ENCODE measurements at places on chromosomes 1 and 21.

GRCh38 chr1:67847466-67847865 is 14.2 kb upstream of the GNG12 start:
- DNase-seq: no peak

- no peak for DNase-seq
Observed at GRCh38 chr1:55010887-55011217, 12.1 kb downstream of the BSND start.

DNA sequence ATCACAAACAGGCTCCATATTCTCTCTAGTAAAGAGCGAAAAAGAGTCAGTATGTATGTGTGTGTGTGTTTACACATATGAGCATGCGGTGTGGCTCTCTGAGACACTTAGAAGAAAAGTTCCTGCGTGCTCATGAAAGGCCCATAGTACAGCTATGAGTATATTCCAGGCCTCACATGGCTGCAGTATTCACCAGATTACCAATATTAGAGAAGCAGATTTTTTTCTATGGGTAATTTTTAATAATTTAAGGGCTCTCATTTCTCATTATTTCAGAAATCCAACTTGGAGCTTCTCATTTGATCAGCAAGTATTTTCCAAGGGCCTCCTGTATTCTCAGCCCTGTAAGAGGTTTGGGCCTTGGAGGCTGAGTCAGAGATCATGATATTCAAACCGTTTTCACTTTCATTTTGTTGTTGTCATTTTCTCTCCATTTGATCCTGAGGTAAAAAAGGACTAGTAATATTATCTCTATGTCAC is 232.9 kb upstream of the SGIP1 start:
- no peak for DNase-seq

DNA sequence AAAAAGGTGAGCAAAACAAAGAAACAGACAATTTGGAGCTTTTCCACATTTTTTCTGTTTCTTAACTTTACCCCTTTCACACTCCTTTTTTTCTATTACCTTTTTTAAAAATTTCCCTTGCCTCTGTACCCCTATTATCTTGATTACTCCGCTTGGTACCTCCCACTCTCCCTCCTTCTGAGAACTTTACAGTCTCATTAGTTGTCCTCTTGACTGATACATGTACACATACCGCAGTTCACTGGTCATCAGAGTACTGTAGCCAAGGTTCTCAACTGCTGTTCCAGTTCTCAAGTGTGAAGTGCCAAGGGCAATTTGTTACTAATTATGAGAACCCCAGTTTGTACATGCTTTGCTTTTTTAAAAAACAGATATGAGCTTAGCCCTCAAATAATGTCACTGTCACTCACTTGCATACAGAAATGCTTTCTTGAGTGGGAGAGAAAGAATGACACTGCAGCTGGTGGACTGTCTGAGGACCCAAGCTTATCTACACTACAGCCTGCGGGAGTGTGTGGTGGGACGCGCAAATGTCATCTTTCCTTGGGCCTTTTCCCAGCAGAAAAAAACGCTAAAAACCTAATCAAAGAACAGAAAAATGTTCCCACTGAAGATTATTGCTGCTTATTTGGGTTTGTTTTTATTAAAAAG is 160.8 kb downstream of the DISP1 start:
- DNase-seq: no peak

DNA sequence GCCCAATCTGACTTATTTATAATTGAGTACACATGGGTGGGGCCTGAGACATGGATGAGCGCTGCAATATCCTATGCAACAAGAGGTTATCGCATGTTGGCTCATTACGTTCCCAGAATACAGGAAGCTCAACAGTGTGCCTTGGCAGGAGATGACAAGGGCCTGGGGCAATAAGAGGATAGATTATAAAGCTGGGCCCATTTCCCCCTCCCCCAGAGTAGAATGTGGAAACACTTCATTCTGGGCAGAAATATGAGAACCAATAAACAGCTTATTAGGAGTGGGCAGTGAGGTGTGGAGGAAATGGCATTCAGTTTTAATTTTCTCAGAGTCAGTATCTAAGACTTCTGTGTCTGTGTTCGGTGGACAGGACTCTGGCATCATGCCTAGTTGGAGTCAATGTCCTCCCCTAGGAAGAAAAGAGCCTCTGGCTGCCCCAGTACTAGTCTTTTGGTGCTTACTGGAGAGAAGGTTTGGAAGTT is 92.8 kb downstream of the PIK3R3 start:
- DNase-seq: no peak

DNA sequence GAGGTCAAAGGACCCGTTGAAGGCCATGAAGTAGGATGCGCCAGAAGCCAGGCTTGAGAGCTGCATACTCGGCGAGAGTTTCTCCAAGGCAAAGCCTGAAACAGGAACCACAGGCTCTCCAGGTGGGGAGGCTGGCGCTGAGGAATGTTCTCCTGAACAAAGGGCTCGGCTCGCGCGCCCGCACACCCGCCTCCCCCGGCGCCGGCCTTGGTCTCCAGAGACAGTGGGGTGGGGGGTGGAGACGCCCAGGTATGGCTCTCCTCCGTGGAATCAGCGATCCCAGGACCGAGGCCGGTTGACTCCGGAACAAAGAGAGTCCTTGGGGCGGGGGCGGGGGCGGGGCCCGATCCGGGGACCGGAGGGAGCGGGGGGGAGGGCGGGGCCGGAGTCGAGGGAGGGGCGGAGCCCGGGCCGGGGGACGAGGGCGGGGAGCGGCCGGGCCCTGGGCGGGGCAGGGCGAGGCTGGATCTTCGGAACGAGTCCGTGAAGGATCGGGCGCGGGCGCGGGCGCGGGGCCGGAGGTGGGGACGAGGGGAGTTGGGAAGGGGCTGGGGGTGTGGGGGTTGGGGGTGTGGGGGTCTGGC is 85.0 kb downstream of the NKAIN1 start:
- DNase-seq: peak; percentile 45

DNA sequence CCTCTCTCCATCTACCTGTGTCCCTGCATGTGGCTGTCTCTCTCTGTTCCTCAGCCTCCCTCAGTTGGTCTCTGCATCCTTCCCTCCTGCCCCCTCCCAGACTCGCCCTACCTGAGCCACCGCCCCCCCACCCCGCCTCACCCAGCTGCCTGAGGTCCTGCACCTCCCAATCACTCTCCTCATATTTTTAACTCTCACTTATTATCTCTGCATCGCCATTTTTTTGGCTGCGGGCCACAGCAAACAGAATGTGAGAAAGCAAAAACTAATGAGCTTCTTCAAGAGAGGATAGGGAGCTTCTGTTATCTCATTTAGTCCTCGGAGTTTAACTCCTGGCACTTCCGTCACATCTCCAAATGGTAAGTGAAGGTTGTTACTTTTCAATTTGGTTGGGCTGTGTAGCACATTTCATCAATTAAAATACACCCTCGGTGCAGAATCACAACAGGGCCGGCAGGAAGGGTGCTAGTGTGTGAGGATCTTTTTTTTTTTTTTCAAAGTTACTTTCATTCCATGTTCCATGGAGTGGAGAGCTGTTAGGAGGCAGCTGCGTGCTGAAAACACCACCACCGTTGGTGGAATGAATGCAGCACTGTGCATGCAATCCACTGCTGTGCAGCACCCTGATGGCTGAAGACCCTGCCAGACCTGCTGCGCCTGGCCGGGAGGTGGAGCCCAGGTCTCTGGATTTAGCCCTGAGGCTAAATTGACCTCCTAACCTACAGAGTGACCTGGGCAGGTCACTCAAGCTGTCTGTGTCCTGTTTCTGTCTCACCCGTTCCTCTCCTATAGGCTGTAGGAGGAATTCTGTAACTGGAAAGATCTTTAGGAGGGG is 157.2 kb upstream of the NFIA start:
- no peak for DNase-seq

- no peak for DNase-seq
Observed at GRCh38 chr1:170357750-170358149, 174.2 kb upstream of the GORAB start.
